ENCODE measurements at places on chromosomes 1 and 21.

DNA sequence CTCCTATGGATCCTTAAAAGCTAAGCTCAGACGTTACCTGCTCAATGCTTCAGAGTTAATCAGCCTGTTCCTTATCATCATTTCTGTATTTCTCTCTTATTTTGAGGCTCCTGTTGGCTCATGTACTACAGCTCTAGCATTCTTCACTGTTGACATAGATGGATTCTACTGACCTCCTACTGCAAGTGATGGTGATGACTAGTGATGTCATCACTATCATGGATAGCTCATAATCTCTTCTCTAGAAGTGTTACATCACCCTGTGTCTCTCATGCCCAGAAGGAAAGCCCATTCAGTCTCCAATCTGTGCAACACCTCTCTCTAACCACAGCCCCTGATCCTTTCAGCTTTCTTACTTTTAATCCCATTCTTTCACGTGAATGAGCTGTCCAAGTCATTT, 168.2 kb upstream of the DPT start:
- no peak for DNase-seq

DNA sequence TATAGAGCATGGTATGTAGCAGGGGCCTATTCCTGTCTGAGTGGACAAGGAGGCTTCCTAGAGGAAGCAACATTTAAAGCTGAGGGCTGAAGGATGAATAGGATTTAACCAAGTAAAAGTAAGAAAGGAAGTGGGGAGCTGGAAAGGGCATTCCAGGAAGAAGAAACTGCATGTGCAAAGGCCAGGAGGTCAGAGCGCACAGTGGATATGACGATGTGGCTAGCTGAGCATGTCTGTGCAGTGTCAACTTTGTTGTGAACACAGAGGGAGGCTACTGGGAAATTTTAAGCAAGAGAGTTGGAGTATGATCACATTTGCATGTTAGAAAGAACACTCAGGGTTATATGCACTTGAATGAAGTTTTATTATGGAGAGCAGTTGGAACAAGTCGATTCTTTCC, 28.6 kb upstream of the JUN start:
- no peak for DNase-seq

DNA sequence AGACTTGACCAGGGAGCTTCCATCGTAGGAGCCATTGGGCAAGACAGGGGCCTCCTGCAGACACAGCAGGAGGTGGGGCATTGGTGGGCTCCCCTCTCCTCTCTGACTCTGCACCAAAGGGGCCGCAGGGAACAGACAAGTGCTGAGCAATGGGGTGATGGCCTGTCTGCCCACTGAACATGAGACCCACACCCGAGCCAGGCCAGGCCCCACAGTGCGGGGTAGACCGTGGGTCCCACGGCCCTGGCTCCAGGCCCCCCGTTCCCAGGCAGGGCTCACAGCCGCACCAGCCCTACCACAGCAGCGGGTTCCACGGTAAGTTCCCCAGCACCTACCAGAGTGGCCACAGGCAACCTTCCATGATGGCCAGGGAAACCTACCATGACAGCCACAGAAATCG, 45.9 kb downstream of the CHD5 start:
- DNase-seq, result no peak

GRCh38 chr1:227785094-227785804, 30.2 kb upstream of the PRSS38 start:
- DNase-seq, result no peak

GRCh38 chr1:234186037-234186688, 187.1 kb upstream of the COA6 start:
- DNase-seq, result no peak

GRCh38 chr1:205916541-205916940, 26.7 kb downstream of the SLC26A9 start:
- no peak for DNase-seq

GRCh38 chr1:6753320-6754140, 31.7 kb upstream of the CAMTA1 start:
- DNase-seq, result no peak

DNA sequence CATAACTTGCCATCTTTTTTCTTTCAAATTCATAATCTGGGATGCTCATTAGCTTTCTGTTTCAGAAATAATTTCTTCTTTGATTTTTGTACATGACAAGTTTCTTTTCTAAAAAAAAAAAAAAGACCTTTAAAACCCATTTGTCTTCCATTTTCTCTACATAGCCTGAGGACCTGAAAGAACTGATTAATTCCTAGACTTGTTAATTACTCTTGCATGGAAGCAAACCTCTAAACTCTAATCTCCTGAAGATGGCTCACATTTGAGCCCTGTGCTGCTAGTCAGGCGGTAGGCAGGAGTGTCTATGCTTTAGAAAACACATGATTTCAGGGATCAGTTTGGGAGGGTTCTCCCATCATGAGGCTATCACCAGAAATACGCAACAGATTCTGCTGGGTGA, 152.0 kb downstream of the KAZN start:
- no peak for DNase-seq

DNA sequence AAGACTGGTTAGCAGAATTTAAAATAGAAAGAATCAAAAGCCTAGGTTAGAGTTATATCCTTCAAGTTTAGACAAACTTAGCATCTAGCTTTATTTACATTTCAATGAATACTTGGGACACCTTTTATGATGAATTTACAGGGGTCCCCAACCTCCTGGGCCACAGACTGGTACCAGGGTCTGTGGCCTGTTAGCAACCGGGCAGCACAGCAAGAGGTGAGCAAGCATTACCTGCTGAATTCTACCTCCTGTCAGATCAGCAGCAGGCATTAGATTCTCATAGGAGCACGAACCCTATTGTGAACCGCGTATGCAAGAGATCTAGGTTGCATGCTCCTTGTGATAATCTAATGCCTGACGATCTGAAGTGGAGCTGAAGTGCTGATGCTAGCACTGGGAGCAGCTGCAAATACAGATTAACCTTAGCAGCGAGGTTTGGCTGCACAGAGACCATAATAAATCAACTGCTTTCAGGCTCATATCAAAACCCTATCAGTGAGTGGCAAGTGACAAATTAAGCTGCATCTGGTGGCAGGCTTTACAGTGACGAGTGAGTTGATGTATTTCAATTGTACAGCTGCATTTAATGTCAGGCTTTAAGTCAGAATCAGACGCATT, 82.0 kb downstream of the UCHL5 start:
- no peak for DNase-seq

DNA sequence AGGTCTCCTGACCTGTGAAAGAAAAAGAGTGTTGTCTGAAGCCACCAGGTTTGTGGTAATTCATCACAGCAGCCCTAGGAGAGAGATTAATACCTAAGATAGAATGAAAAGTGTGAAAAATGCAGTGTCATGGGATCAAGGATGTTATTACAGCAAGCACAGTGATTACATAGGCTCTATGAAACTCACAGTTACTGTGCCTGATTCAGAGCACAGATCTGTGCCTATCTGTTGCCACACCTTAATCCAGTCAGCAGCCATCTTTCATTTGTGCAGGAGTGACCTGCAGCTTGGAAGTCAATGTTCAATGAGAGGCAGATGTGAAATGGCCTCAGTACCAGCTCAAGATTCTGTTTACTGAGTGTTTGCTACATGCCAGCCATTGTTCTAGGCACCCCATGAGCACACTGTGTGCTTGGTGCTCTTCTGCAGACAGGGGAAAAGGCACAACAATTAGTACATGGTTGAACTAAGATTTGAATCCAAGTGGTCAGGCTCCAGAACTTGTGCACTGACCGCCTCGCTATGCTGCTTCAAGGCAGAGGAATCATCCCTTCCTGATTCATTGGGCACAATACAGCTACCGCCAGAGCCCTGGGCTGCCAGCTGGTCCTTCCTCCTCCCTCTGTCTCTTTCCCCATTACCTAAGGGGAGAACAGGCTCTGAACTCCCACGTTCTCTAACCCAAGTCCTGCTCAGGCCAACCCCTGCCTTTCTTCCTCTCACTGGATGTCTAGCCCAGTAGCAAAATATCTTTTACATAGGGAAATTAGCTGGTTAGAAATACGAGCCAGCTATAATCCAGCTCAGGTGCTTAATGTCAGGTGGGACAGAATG, 56.3 kb upstream of the NEK2 start:
- no peak for DNase-seq

- DNase-seq, result no peak
Measured at GRCh38 chr21:41507521-41508414, at the start of gene TMPRSS2. Gene TMPRSS2, minus strand, starts transcription at chr21:41508158. Its CDS starts 10,025 bp downstream, at chr21:41498133.

GRCh38 chr1:38053416-38054091, 7.0 kb upstream of the POU3F1 start:
- no peak for DNase-seq

DNA sequence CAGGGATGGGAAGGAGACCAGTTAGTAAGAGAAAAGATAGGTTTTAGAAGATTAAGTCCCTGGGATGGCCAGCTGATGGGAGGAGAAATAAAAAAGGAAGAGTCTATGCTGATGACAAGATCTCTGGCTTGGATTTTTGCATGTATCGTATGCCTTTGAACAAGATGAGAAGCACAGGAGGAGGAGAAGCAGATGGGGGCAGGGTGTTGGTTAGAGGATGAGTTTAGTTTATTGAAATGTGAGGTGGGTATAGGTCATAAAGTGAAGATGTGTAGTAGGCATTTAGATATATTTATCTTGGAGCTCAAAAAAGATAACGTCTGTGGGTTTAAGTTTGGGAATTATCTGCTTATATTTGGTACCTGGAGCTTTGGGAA, 1.4 kb downstream of the TIPRL start:
- no peak for DNase-seq

- DNase-seq, result peak; percentile 36
Measured at GRCh38 chr21:37153935-37154350, 80.9 kb downstream of the TTC3 start.

DNA sequence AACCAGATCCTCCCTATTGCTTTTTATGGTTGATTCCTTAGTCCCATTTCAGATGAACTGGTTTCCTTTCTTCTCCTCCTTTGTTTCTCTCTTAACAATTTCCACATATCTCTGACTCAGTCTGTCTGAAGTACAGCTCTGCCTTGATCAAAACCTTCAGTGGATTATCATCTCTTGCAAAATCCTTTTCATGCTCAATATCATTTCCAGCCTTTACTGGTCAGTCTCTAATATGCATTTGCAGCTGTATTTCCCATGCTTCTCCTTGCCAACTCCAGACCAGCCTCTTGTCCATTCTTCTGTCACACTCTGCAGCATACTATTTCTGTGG, 72.2 kb downstream of the SNX7 start:
- DNase-seq, result no peak

Data from ovary (tissue), 10 donors.